Glutamatergic neuron (in vitro differentiated cells): ENCODE measurements at places on chromosomes 1 and 21. TPM values are rescaled to one million over a fixed set of nuclear protein-coding genes. Genes with fewer than 3 reads are reported as not detected.

GRCh38 chr1:171940368-171940767, 99.1 kb downstream of the DNM3 start:
- DNase-seq = no peak

- no peak for DNase-seq
Measured at GRCh38 chr1:161676958-161677689, 14.2 kb downstream of the FCGR2B start.

- DNase-seq = no peak
Measured at GRCh38 chr21:28561772-28562171, 430.9 kb downstream of the LTN1 start.

GRCh38 chr1:58031416-58031815, 515.1 kb downstream of the OMA1 start:
- no peak for DNase-seq

DNA sequence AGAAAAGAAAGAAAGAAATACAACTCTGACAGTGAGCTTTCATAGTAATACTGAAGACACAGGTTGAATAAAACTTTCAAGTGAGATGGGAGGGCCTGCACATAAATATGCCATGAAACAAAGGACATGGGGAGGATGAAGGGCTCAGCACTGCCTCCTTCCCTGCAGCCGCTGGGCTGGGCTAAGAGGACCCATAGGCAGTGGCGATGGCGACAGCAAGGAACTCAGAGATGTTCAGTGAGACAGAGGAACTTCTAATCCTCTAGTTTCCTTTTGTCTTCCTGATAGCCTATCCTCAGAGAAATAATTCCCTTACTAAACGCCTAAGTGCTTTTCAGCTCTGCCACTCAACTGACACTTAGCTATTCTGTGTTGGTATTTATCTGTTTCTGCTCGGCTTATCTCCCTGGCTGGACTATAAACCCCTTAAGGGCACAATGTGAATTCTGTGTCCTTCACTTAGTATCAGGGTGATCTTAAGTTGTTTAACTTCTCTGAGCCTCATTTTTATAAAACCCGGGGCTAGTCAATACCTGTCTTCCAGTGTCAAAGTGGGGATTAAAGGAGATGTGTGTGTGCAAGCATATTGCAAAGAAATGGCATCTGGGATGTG, 24.4 kb upstream of the IER5 start:
- no peak for DNase-seq

GRCh38 chr1:54144366-54144765, 8.4 kb downstream of the CDCP2 start:
- no peak for DNase-seq

DNA sequence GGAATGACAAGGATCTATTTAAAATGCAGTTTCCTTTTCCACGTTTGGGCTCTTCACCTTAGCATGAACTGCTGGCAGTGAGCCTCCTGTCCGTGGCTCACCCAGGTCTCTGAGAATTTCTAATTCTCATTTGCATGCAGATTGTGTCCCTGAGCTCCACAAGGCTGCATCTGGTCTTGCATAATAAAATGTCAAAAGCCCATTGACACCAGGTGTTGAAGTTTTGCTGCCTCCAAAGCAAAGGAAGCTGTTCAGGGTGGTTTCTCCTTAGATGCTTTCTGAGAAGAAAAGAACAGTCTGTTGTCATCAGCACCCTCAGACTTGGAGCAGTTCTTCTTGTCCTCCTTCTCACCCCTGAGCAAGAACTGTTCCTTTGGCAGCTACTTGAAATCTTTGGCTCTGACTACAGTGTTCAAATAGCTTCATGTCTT, 433.1 kb upstream of the KAZN start:
- DNase-seq = no peak

- DNase-seq = no peak
Measured at GRCh38 chr1:43061757-43062156, 103.1 kb upstream of the SLC2A1 start.

DNA sequence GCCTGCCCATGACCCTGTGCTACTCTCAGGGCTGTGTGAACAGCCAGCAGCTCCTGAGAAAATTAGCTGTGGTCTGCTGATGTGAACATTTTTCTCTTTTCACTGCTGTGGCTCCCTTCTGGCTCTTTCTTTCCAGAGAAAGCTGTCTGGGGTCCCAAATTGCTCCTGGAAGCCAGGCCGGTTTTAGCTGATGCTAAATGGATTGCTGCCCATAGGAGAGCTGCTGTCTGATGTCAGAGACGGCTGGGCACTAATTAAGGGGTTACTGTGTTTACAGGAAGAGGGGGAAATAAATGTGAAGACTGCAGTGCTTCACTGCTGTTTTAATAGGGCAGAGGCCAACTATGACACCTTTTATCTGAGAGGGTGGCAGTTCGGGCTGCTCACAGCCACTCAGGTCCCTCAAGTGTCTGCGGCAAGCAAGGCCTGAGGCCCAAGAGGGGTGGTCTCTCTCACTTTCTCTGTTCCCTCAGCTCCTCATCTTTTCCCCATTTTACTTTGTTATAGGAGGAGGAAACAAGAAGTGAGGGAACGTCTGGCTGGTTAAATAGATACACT, 106.0 kb upstream of the GNG12 start:
- DNase-seq = no peak

The ECM1 gene
- 2.8 TPM for total RNA-seq
